BE2C (cell line): ENCODE measurements at places on chromosomes 6 and 20.

DNA sequence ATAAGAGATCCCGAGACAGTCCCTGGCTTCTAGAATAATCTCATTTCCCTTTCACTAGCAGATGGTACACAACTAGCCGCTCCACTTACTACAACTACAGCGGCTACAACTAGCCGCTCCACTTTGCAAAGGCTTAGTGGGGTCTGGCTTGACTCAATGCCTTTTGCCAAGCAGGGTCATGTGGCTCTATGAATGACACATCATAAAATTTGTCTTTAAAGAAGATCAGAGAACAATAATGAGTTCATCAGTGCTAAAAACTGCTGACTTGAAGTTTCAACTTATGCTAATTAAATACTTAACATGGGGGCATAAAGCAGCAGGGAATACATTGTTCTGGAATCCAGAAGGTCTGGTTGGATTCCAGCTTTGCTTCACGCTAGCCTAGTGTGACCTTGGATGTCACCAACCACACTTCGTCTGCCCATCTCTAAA, 2.0 kb upstream of the MICAL1 start:
- no peak for DNase-seq

DNA sequence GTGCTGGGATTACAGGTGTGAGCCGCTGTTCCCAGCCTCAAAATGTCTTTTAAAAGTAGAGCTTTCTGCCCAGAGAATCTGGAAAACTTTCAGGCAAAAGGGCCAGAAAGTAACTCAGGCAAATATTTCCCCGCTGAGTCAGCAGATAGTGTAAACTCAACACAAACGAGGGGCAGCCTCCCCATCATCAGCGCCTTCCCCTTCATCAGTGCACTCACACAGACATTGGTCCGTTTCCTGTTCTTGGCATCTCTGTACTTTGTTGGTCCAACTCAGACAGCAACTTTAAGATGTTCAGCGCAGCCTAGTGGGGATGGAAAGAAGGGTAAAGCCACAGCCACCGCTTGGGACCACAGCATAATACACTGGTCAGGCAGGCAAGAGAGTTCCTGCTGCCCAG, 69.5 kb downstream of the CSE1L start:
- DNase-seq = no peak

GRCh38 chr6:99608059-99608885, 1.6 kb downstream of the PRDM13 start:
- no peak for DNase-seq

DNA sequence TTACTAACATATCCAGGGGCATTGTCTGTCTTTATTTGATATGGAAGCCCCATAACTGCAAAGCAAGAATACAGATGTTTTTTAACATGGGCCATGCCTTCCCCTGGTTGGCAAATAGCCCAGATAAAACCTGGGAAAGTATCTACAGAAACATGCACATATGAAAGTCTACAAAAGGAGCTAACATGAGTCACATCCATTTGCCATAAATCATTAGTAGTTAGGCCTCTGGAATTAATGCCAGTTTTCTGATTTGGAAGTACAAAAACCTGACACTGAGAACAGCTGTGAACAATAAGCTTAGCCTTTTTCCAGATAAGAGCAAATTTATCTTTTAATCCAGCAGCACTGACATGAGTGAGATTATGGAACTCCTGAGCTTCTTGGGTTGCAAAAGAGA, 418.0 kb upstream of the IMPG1 start:
- no peak for DNase-seq

DNA sequence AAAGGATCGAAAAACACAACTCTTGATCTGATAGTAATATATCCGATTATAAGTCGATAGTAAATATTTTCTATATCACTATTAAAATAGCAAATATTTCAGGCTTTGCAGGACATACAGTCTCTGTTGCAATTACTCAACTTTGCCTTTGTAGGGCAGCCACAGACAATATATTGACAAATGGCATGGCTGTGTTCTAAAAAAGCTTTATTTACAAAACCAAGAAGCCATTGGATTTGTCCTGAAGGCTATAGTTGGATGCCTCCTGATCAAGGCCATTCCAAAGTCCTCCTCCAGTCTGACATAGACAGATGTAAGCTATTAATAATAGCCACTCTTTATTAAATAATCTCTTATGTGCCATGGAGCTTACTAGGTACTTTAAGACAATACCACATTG, 5.9 kb downstream of the OCSTAMP start:
- no peak for DNase-seq

DNA sequence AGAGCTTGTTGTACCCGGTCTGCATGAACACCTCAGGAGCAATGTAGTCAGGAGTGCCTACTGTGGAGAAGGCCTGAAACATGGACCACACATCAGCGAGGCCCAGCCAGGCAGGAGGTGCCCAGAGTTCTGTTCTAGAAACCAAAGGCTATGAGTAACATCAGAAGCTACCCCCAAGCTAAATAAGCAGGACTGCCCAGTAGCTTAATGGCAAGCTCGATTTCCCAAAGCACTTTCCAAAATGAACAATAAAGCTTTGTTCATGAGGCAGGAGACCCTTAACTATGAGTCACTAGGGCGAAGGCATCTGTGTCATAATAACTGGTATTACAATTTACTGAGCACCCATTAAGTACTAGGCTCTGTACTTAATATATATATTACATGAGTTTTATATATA, 47.4 kb downstream of the STK38 start:
- no peak for DNase-seq

DNA sequence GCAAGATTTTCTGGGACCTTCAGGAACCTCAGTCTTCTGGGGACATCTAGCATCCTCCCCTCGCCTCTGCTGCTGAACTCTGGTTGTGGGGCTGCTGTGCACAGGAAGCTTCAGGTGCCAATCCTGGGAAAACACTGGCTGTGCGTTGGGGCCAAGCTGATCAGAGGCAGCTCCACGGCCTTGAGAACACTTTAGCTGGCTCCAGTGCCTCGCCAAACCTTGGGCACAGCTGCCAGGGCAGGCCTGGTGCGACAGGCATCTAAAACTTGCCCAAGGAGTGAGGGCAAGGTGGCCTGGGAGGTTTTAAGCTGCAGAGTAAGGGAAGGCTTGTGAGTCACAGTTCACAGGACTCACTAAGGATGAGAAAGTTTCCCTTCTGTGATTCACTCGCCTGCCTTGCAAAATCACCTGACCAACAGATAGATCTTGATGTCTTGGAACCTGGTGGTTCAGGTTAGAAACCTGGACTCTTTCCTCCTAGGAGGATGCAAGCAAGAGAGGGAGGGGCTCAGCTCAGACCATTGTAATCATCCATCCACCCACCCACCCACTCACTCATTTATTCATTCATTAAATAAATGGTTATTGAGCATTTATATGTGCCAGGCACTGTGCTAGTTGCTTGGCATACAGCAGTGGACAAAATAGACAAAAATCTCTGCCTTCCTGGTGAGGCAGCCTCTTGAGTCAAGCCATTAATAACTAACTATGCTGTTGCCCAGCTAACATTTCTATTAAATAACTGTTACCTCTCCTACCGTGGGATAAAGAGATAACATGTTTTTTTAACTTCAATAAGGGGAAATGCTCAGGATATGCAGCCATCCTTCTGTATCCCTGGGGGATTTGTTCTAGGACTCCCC, 2.5 kb upstream of the SPATS1 start:
- no peak for DNase-seq

GRCh38 chr6:51842804-51843378, 244.5 kb downstream of the PKHD1 start:
- no peak for DNase-seq

DNA sequence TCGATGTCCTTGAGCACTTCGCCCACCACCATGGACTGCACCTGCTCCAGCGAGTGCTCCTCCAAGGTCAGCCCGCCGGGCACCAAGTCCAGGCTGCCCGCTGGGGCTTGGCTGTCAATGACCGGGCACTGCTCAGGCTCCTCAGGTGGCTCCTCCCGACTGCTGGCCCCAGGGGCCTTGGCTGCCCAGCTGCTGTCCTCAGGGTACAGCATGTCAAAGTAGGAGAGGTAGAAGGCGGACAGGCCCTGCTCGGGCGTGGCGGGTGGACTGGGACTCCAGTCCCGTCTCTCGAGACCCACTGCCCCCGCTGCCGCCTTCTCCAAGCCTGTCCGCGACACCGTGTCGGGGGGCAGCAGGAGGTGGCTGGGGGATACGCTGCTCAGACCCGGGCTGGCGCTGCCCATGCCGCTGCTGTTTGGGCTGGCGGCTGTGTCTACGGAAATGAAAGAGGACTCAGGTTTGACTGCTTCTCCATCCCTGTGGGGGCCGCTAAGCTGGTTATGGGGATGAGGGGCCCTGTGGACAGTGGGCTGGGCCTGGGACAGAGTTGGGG, 12.0 kb downstream of the SPDEF start:
- no peak for DNase-seq

DNA sequence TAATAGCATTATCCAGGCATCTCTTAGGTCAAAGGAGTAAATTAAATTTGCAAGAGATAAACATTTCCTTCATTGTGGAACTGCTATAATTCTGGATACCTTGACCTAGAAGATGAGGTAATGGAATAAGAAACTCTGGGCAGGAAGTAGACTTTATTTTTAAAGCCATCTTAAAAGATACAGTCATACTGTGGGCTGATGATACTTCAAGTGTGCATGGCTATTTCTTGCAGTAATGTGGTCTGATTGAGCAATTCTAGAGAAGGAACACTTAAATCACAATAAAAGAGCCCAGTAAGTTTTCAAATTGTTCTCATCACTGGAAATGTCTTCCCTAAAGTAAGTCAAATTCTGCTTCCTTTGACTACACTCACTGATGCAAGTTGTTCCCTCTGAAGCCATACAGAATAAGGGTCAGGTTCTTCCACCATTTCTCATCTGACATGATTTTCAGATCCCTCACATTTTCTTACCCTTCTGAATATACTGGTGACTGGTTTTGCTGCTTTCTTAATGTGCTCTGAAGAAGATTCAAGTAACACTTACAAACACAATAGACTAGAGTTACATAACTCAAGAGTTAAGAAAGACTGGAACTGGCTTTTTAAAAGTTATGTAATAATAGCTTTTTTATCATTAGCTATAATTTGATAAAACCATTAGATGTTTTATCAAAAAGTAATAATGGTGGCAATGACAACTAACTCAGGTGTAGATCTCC, 62.6 kb upstream of the TMEM244 start:
- DNase-seq = no peak

- no peak for DNase-seq
Observed at GRCh38 chr6:121497970-121498375, 62.5 kb downstream of the GJA1 start.
